ENCODE measurements at places on chromosomes 1 and 21.

DNA sequence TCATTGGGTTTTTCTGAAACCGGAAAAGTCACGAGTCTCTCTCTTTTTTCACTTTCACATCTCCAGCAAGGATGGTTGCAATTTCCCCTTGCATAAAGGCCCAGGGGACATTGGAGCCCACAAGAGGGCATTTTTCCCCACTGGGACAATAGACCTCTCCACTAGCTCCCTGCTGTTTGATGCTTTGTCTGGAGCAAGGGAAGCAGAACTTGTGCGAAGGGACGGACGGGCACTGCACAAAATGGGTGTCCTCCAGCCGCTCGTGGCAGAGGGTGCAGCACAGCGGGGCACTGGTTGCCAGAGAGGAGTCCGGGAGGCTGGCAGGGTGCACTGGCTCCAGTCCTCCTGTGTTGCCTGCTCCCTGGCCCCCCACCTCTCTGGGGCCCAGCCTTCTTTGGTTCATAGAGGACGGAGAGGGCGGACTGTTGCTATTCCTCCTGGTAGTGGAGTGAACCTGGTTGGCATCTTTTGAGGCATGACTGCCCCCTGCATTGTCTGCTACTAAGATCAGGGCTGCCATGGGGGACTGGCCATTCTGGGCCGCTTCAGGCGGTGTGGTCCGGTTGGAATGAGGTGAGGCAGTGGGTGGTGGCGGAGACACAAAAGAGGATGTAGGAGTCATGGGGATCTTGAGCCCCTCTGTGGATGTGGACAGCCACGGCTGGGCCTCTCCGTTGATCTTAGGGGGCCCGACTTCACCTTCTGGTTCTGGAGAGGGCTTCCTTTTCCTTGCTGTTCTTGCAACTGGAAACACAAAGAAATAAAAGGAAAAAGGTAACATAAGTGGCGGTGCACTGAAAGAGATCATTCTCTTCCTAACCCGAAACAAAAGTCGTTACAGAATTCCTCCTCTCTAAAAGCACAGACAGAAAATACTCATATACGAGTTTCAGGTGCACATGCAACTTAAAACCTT lies 2.6 kb downstream of the IRF2BP2 start:
- DNase-seq: no peak

GRCh38 chr1:36093226-36093625 lies 4.5 kb downstream of the ADPRS start:
- DNase-seq: no peak

DNA sequence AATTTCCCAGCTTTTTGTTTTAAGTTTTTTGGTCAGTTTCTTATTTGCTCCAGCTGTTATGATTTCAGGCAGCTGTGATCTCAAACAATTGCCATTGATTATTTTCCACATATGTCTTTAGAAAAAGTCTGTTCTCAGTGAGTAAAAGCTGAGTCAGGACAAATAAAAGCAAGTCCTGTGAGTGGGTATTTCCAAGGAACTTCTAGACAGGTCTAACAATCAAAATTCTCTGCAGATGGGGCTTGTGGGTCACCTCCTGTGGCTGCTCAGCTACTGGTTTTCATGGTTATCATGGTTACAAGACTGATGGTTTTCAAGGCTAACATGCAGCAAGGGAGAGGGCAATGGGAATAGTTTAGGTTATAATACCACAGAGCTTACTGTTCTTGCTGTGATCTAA lies 585.7 kb downstream of the LMO4 start:
- no peak for DNase-seq

DNA sequence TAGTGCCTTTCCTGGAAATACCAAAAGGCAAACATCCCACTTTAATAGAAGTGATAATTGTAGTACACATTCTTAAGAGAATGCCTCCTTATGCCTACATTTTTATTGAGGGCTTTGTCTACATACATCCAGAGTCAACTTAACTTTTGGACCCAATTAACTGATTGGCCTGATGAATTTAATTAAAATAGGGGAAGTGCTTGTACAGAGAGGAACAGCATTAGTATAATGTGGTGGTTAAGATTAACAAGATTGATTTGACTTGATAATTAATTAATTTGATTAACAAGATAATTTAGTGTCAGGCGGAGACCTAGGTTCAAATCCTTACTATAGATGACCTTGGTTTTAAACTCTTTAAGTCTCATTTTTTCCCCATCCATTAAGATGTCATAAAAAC lies 111.4 kb downstream of the NFIA start:
- no peak for DNase-seq

GRCh38 chr1:26164861-26165842 lies 3.6 kb downstream of the C1orf232 start:
- no peak for DNase-seq

DNA sequence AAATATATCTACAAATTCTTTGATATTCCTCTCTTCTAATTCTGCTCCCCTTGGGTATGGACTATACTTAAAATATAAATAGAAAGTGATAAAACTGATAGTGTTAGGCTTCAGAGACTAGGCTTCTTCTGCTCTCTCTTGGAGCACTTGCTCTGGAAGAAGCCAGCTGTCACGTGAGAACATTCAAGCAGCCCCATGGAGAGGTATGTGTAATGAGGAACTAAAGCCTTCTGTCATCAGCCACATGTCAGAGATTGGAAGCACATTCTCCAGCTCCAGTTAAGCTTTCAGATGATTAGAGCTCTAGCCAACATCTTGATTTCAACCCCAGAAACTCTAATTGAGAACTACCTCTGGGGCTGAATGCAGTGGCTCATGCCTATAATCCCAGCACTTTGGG lies 34.3 kb downstream of the XKR8 start:
- DNase-seq: no peak

Data from tibial nerve (tissue), 4 donors.